Endothelial cell (in vitro differentiated cells): ENCODE measurements at places on chromosomes 11 and 22.

DNA sequence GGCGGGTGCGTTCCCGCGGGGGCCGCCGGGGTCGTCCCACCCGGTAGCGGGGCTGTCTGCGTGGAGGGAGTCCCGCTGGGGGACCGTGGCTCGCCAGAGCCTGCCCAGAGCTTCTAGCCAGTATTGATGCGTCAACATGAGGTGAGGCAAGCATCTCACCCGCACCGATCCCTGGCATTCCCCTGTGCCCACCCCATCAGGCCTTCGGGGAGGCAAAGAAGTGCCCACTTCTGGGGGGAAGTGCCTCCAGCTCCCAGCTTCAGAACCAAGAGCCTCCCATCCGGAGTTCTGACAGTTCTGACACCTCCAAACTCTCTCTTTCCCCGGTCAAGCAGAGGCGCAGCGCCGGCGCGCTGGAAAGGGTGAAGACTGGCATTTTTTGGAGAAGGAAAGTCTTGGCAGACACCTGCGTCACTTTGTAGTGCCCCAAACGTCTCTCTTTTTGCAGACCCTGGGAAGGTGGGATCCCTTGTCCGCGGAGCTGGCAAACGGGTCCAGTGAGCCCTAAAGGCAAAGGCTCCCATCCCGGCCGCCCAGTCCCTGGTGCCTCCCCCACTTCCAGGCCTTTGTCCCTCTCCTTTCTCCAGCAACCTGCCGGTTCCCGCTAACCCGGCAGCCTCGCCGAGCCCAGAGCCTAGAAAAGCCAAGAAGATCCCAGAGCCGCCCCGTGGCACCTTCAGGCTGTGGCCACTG lies 3.2 kb upstream of the PAX6 start:
- peak; percentile 31 for DNase-seq
- H3K4me3 ChIP-seq = no peak overlapping the region
- peaks cover 29% of the 10 kb centered on the region for H3K4me1 ChIP-seq
- no peak overlapping the region for H3K27ac ChIP-seq
- H3K36me3 ChIP-seq = peaks cover 10% of the 10 kb centered on the region

GRCh38 chr11:33827206-33827605 lies 52.9 kb upstream of the FBXO3 start:
- no peaks in the 10 kb centered on the region for H3K36me3 ChIP-seq
- no peak overlapping the region for H3K4me3 ChIP-seq
- no peak for DNase-seq

- DNase-seq = peak; percentile 39
- peaks cover 9% of the 10 kb centered on the region for H3K27me3 ChIP-seq
- no peaks in the 10 kb centered on the region for H3K36me3 ChIP-seq
These were observed at the start of gene MRGPRF for GRCh38 chr11:69013009-69013951. MRGPRF (minus strand) TSS chr11:69013246; CDS start chr11:69009901, 3,345 bp downstream.

GRCh38 chr11:113626736-113627135 lies 79.4 kb downstream of the TMPRSS5 start:
- peaks cover 2% of the 10 kb centered on the region for H3K27me3 ChIP-seq
- no peaks in the 10 kb centered on the region for H3K36me3 ChIP-seq
- H3K27ac ChIP-seq = no peak overlapping the region
- H3K4me1 ChIP-seq = no peaks in the 10 kb centered on the region
- no peak for DNase-seq

GRCh38 chr22:24054356-24054755 lies 43.3 kb downstream of the CABIN1 start:
- H3K4me3 ChIP-seq = no peak overlapping the region
- H3K27ac ChIP-seq = no peak overlapping the region
- H3K4me1 ChIP-seq = peaks cover 3% of the 10 kb centered on the region
- peaks cover 46% of the 10 kb centered on the region for H3K36me3 ChIP-seq
- DNase-seq = no peak

GRCh38 chr11:36027731-36028130 lies 83.9 kb downstream of the LDLRAD3 start:
- H3K27me3 ChIP-seq = no peaks in the 10 kb centered on the region
- H3K27ac ChIP-seq = no peak overlapping the region
- H3K36me3 ChIP-seq = no peaks in the 10 kb centered on the region
- no peak for DNase-seq

GRCh38 chr11:35531246-35531645 lies 5.8 kb upstream of the PAMR1 start:
- H3K27ac ChIP-seq = no peak overlapping the region
- no peak overlapping the region for H3K4me3 ChIP-seq
- DNase-seq = no peak
- H3K4me1 ChIP-seq = peaks cover 2% of the 10 kb centered on the region
- peaks cover 7% of the 10 kb centered on the region for H3K27me3 ChIP-seq

DNA sequence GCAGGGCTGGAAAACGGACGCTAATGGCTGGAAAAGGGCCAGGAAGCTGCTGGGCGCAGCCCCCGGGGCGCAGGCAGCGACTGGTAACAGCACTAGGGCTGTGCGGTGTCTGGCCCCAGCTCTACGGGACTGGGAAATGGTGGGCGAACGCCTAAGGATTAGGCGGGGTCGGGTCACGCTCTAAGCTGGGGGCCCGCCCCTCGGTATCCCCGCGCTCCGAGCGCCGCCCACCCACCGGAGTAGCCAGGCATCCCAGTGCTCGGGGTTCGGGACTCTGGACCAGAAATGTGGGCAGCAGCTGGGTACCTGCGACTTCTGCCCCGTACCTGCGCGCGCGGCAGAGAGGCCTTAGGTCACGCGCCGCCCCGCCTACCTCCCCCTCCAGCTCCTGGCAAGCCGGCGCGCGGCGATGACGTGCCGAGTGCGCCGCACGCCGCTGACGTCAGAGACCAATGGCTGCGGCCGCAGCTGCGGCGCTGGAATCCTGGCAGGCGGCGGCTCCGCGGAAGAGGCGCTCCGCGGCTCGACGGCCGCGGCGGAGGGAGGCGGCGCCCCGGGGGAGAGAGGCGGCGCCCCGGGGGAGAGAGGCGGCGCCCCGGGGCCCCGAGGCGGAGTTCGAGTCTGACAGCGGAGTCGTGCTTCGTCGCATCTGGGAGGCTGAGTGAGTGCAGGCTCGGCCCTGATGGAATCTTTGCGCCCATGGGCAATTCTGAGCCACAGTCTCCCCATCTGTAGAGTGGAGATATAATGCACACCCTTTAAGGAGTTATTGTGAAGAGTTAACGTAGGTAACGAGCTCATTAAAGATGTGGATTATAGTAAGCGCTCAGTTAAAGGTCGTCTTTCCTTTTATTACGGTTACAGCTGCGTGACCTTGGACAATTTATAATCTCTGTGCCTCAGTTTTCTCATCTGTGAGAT lies at the start of the genes HPS4 and SRRD:
HPS4 (minus strand) TSS at position 345 of the 921 bp plus-strand sequence. CDS start 2,021 bp downstream, outside the sequence.
SRRD (plus strand) TSS at position 439 of the 921 bp plus-strand sequence; CDS start at position 453, 14 bp downstream.
- H3K27ac ChIP-seq = peak within 1 kb of the TSS; percentile 93
- H3K27me3 ChIP-seq = peaks cover 3% of the 10 kb centered on the region
- H3K36me3 ChIP-seq = peaks cover 15% of the 10 kb centered on the region
- peaks cover 34% of the 10 kb centered on the region for H3K4me1 ChIP-seq
- peak; percentile 95 for DNase-seq
- peak within 1 kb of the TSS; percentile 93 for H3K4me3 ChIP-seq

- peaks cover 16% of the 10 kb centered on the region for H3K4me1 ChIP-seq
- no peak for DNase-seq
- H3K27me3 ChIP-seq = peaks cover 5% of the 10 kb centered on the region
- no peak overlapping the region for H3K4me3 ChIP-seq
These were observed 38.1 kb upstream of the POU2AF1 start for GRCh38 chr11:111417011-111417765.

- no peaks in the 10 kb centered on the region for H3K27me3 ChIP-seq
- H3K4me1 ChIP-seq = peaks cover 4% of the 10 kb centered on the region
- H3K27ac ChIP-seq = no peak overlapping the region
- no peak overlapping the region for H3K4me3 ChIP-seq
These were observed 686.3 kb downstream of the NTM start for GRCh38 chr11:132056689-132057088.

DNA sequence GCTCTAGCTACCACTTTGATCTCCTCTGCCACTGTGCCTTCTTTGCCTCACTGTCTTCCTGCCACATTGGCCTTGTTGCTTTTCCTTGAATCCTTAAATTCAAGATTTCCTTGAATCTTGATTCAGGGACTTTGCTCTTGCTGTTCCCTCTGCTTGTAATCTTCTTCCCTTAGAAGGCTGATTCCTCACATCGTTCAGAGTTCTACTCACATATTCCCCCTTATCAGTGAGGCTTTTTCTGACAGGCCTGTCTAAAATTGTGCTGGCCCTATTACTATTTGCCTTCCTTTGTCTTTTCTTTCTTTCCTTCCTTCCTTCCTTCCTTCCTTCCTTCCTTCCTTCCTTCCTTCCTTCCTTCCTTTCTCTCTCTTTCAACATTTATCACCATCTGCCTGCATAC lies 206.9 kb upstream of the CCDC90B start:
- H3K36me3 ChIP-seq = no peaks in the 10 kb centered on the region
- no peaks in the 10 kb centered on the region for H3K27me3 ChIP-seq
- H3K27ac ChIP-seq = no peak overlapping the region

DNA sequence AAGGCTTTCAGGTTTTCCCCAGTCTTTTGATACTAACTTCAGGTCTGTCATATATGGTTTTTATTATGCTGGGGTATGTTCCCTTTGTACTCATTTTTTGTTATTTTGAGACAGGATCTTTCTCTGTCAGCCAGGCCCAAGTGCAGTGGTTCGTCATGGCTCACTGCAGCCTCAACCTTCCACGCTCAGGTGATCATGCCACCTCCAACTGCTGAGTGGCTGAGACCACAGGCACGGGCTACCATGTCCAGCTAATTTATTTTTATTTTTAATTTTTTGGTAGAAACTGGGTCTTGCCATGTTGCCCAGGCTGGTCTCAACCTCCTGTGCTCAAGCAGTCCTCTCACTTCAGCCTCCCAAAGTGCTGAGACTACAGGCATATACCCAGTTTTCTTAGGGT lies 50.6 kb upstream of the PDGFD start:
- peaks cover 3% of the 10 kb centered on the region for H3K27me3 ChIP-seq
- H3K4me1 ChIP-seq = no peaks in the 10 kb centered on the region
- H3K36me3 ChIP-seq = no peaks in the 10 kb centered on the region
- H3K27ac ChIP-seq = no peak overlapping the region
- H3K4me3 ChIP-seq = no peak overlapping the region
- no peak for DNase-seq

- no peak for DNase-seq
- no peak overlapping the region for H3K27ac ChIP-seq
These were observed 21.2 kb upstream of the CLMP start for GRCh38 chr11:123216249-123216648.
